ENCODE measurements at places on chromosomes 11 and 22.

GRCh38 chr22:35379146-35379993 lies 1.5 kb upstream of the HMOX1 start:
- DNase-seq: no peak

DNA sequence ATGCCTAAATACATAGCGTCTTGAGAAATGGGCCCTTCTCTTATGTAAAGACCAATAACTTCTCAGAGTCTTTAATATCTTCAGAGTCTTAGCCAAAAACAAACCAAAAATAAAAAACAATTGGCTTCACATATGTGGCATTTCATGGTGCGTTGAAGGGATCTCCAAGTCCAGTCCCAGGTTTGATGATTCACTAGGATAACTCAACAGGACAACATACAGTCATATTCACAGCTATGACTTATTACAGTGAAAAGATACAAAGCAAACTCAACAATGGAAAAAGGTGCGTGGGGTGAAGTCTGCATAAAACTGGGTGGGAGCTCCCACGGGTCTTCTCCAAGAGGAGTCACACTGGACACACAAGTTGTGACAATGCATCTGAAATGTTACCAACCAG lies 12.6 kb downstream of the SYTL2 start:
- DNase-seq: no peak

DNA sequence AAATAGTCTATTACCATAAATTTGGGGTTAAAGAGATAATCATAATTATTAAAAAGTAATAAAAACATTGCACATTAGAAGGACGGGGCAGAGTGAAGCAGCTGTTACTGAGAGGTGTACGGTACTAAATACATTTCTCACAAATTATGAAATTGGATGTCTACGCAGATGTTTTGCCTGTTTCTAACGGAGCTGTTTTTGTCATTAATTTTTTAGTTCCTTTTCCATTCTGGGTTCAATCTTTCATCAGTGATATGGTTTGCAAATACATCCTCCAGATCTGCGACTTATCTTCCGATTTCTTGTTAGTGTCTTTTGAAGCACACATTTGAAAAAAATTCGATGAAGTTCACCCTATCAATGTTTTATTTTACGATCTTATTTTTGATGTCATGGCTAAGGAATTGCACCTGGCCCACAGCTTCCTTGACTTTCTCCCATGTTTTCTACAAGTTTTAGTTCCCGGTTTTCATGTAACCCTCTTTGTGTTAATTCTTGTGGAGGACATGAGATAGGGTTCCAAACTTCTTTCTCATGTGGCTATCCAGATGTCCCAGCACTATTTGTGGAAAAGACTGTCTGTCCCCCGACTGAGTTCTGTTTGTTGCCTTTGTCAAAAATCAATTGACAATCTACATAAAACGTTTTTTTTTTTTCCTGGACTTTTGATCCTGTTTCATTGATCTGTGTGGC lies 21.3 kb upstream of the KRTAP5-6 start:
- no peak for DNase-seq

- DNase-seq: no peak
Observed at GRCh38 chr22:50102946-50103345, 13.1 kb downstream of the MOV10L1 start.

DNA sequence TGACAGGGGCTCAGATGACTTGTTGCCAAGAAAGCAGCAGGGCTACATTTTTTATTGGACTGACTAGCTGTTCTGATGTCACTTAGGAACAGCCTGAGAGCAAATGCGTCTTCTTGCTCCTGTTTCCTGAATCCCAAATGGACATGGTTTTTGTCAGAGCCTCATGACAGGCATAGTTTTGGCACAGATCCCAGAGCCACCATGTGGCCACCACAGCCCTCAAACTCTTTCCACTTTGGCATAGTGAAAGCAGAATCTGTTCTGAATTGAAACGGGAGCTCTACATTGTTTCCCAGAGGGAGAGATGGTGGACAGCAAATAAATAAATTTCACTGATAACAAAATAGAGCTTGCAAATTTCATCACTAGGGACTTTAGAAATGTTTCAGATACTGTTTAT lies 222.2 kb downstream of the C11orf87 start:
- DNase-seq: no peak

GRCh38 chr22:44365191-44365590 lies 52.4 kb upstream of the SHISAL1 start:
- no peak for DNase-seq

DNA sequence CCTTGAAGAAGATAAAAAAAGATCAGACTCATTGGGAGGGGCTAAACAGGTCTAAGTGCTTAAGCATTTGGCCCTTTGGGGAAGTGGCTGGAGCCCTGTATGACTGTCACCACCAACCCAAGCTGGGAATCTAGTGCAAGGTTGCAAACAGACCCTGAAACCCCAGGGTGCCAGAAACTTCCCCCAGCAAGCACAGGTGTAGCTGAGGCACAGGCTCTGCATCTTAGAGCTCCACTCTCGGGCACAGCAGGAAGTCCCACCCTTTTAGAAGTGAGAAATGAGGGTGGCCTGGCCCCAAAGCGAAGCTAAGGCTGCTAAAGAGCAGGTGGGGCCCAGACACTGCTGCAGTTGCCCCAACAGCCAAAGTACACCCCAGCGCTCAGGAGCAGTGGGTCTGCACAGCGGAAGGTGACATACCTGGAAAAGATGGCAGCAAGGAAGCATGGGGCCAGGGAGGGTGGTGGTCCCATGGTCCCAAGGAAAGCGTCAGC lies 5.8 kb upstream of the KDM2A start:
- no peak for DNase-seq

- no peak for DNase-seq
Observed at GRCh38 chr11:94128291-94128745, 323 bp upstream of the PANX1 start.
